ENCODE measurements at places on chromosomes 16 and 17. TPM values are rescaled to one million over a fixed set of nuclear protein-coding genes. Genes with fewer than 3 reads are reported as not detected.

GRCh38 chr17:13580790-13581189 is 20.9 kb downstream of the HS3ST3A1 start:
- no peak for DNase-seq

- no peak for DNase-seq
Measured at GRCh38 chr17:27241346-27241946, 52.5 kb upstream of the WSB1 start.

DNA sequence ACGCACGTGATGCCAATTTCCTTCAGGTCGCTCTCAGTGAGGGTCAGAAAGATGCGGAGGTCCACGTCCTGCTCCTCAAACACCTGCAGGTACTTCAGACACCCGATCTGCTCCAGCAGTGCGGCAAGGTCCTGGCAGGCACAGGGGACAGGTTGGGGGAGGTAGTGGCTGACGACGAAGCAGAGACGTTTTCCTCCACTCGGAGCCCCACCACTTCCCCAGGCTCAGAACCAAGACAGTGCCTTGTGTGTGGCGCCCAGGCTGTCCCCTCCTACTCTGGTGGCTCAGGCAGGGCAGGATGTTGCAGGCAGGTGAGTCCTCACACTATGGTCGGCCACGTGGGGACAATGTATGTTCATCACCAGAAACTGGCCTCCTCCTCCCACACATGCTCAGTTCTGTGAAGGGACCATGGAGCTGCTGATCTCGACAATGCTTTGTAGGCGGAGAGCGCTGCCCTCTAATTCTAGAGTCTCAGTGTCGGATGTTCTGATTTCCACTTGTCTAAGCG is 5.7 kb downstream of the NUDT16L1 start:
- no peak for DNase-seq

GRCh38 chr16:86522634-86523033 is 12.3 kb downstream of the FOXF1 start:
- DNase-seq = peak; percentile 63

DNA sequence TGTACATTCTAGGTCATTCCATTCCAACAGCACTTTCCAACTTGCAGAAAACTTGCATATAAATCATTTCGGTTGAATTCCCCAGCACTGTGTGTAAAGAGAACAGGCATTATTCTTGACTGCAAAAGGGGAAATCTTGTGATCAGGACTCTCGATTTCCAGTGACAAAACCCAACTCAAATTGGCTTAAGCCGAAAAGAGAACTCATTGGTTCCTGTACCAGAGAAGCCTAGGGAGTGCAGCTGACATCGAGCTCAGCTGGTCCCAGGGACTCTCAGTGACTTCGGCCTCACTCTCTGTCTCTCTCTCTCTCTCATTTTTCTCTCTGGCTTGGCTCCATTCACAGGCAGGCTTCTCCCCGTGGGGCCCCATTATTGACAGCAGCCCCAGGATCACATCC is 30.7 kb downstream of the CD300LF start:
- no peak for DNase-seq

DNA sequence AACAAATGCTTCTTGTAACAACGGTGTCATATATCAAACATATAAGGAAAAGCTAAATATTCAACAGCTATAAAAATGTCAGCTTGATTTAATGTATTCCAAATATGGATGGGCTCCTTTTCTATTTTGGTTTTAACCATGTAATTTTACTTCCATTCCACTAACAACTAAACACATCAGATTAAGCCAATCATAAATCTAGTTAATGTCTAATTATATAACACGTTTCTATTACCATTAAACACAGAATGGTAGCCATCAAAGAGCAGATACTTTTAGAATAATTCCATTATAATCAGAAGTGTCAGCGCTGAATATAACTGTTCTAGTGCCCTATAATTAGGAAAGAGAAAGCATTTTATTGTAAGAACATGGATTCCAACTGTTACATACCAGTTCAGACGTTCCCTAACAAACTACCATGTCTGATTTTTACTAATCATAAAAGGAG is 10.0 kb downstream of the CMC2 start:
- no peak for DNase-seq

GRCh38 chr16:67271446-67271845 is 7.9 kb upstream of the PLEKHG4 start:
- DNase-seq = peak; percentile 48

GRCh38 chr16:85992359-85992758 is 93.4 kb downstream of the IRF8 start:
- DNase-seq = peak; percentile 26

DNA sequence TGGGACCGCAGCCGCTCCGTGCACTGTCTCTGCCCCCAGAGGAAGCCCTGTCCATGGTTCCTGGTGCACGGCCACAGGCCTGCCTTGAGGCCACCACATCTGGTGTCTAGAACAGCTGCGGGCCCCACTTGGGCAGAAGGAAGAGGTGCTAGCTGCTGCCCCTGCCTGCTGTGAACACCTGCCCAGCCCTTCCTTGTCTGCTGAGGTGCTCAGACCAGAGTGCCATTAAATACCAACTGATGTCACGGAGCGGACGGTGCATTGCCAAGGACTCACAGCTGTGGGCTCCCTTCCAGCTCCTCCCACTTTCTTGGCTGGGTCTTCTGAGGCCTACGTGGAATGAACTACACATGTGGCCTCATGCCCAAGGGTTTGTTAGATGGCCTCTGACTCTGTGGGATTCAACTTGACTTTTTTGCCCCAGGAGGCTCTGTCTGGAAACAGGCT is 146.1 kb downstream of the RAB11FIP4 start:
- DNase-seq = no peak

Gene PDE6G
- 3.7 TPM for total RNA-seq

Gene NKIRAS2
- 28.5 TPM for total RNA-seq

Gene BCKDK
- total RNA-seq = 42.7 TPM

Gene COQ7
- total RNA-seq = 17.1 TPM

All from sigmoid colon (tissue), 7 donors.